ENCODE measurements at places on chromosomes 11 and 22.
A peak's percentile ranks its signal among the peaks of the same experiment; 100 is the strongest.

GRCh38 chr11:17923217-17923616 is 89.6 kb downstream of the SERGEF start:
- no peak for DNase-seq

GRCh38 chr11:76860539-76861475 is at the start of gene ACER3:
Gene ACER3, plus strand, starts transcription at chr11:76860918. Its CDS starts 59 bp downstream, at chr11:76860977.
- DNase-seq: peak; percentile 97

DNA sequence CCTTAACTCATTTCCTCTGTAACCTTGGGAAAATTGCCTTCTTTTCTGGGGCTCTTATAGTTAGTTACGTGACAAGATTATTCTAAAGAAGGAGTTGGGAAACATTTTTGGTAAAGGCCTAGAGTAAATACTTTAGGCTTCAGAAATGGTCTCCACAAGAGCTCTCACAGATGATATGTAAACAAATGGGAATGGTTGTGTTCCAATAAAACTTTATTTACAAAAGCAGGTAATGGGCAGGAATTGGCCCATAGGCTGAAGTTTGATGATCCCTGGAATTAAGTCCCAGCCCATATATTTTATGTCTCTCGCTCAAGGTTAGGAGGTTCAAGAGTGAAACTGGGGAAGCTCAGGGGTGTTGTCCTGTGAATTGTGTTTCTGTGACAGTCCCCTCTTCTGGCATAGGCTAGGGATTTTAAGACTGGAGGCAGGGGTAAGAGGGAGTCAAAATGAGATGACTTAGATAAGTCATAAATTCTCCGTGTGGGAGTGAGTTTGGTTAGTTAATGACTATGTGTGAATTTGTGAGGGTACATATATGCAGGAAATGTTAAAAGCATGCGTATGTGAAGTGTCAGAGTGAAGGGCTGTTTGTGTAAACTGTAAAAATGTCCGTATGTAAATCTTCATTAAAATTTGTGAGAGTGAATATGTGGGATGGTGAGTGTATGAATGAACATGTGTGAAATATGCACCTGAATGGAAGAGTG is 7.4 kb upstream of the OR52B4 start:
- DNase-seq: peak; percentile 35

DNA sequence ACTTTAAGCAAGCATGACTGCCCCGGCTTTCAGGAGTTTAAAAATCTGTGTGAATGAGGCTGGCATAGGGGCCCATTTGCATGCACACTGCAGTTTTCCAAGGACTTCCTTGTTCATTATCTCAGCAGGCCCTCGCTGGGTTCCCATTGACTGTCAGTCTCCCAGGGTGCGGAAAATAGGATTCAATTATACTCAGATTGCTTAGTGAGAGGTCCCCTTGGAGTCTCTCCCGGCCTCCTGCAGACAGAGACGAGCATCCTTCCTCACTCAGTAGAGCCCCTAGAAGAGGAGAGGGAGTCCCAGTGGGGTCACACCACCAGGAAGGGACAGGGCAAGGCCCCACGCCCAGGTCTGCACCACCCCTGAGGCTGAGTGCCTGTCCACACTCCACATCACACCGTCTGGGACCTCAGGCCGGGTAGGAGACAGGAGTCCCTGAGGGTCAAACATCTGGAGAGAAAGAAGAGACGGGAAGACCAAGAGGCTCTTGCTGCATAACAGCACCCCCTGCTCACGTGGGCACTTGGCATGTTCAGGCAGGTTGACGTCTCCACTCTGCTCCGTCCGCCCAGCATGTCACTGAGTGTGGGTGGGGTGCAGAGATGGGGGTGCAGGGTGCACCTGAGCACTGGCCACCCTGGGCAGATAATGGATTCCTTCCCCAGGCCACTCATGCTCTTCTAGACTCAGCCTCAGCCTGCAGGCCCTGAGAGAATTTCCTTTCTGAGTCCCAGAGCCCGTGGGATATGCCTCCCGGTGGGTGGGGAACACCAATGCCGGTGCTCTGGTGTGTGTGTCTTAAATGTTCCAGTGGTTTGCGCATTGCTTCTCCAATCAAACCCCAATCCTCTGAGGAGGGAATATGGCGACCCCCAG is 58.8 kb downstream of the MCM5 start:
- no peak for DNase-seq

- no peak for DNase-seq
Measured at GRCh38 chr22:49025791-49026493, 801.7 kb downstream of the BRD1 start.

- no peak for DNase-seq
Measured at GRCh38 chr11:78829146-78829545, 254.5 kb upstream of the NARS2 start.

GRCh38 chr11:45580399-45580798 is 85.0 kb downstream of the CHST1 start:
- no peak for DNase-seq

DNA sequence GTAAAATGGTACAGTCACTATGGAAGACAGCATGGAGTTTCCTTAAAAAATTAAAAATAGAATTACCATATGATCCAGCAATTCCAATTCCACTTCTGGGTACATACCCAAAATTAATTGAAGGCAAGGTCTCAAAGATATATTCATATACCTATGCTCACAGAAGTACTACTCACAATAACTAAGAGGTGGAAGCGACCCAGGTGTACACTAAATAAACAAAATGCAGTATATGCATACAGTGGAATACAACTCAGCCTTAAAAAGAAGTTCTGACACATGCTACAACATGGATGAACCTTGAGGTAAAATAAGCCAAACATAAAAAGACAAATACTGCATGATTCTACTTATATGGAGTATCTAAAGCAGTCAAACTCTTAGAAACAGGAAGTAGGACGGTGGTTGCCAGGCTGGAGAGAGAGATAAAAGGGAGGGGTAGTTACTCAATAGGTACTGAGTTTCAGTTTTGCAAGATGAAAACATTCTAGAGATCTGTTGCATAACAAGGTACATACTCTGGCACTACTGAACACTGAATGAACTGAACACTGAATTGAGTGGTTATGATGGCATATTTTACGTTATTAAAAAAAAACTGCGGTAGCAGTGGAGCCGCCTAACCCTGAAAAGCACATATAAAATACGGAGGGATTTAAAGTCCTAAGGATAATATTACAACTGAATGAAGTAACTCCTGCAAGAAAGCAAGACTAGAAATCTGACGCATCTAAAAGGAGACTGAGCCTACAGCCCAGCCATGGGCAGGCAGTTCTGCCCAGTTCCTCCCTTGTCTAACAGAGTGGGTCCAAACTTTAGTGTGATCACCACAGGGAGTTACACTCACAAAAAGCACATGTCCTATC is 12.8 kb downstream of the DGCR2 start:
- peak; percentile 78 for DNase-seq

Measured in activated CD4-positive, alpha-beta T cell treated with anti-CD3 and anti-CD28 coated beads, Interleukin-10, Interleukin-2, amounts not matched to agents 100 ng/mL and 50 ng/mL, durations not matched to agents 16 hours and 8 hours (primary cell).